ENCODE measurements at places on chromosomes 6 and 20. TPM values are rescaled to one million over a fixed set of nuclear protein-coding genes. Genes with fewer than 3 reads are reported as not detected.

The TRIM40 gene
- not detected for polyA plus RNA-seq

GRCh38 chr6:52109171-52109571, 21.8 kb upstream of the PKHD1 start:
- no peaks in the 10 kb centered on the region for H3K27me3 ChIP-seq
- H3K4me3 ChIP-seq: no peak overlapping the region
- H3K4me1 ChIP-seq: no peaks in the 10 kb centered on the region
- no peak for DNase-seq

- no peak overlapping the region for H3K27ac ChIP-seq
- peaks cover 5% of the 10 kb centered on the region for H3K27me3 ChIP-seq
- no peak for DNase-seq
- H3K4me3 ChIP-seq: no peak overlapping the region
Measured at GRCh38 chr6:170212956-170213636, 77.8 kb downstream of the DLL1 start.

DNA sequence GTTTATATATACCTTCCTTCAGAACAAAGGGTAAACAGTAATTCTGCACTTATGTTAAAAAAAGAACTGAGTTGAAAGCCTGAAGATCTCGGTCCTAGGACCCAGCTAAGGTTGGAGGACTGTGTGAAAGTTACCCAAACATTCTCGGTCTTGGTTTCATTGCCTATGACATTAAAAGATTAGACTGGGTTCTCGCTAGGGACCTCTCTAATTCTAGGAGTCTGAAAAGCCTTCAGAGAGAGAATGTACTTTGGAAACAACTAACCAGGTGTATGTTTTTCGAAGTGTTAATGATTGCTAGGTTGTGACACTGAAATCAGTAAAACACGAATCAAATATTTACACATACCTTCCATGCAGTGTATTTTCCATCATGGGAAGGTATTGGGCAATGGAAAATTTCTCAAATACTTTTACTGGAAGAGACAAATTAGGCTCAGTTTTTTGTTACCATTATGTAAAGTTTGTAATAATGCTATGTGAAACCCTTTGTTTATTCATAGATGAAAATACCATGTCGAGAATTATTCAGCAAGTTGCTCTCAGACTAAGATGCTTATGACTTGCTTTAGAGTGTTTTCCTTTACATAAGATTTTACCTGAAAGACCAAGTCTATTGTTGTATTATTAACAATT, 113.7 kb upstream of the LOC128125822 start:
- peak; percentile 85 for DNase-seq
- H3K36me3 ChIP-seq: no peaks in the 10 kb centered on the region
- H3K4me1 ChIP-seq: peaks cover 5% of the 10 kb centered on the region
- H3K27ac ChIP-seq: peak overlapping the region; percentile 81

GRCh38 chr6:41359617-41360313, 24.4 kb downstream of the NCR2 start:
- no peak overlapping the region for H3K4me3 ChIP-seq
- H3K4me1 ChIP-seq: no peaks in the 10 kb centered on the region
- no peaks in the 10 kb centered on the region for H3K27me3 ChIP-seq
- no peak for DNase-seq
